ENCODE measurements at places on chromosomes 16 and 17. TPM values are rescaled to one million over a fixed set of nuclear protein-coding genes. Genes with fewer than 3 reads are reported as not detected.
A peak's percentile ranks its signal among the peaks of the same experiment; 100 is the strongest.

DNA sequence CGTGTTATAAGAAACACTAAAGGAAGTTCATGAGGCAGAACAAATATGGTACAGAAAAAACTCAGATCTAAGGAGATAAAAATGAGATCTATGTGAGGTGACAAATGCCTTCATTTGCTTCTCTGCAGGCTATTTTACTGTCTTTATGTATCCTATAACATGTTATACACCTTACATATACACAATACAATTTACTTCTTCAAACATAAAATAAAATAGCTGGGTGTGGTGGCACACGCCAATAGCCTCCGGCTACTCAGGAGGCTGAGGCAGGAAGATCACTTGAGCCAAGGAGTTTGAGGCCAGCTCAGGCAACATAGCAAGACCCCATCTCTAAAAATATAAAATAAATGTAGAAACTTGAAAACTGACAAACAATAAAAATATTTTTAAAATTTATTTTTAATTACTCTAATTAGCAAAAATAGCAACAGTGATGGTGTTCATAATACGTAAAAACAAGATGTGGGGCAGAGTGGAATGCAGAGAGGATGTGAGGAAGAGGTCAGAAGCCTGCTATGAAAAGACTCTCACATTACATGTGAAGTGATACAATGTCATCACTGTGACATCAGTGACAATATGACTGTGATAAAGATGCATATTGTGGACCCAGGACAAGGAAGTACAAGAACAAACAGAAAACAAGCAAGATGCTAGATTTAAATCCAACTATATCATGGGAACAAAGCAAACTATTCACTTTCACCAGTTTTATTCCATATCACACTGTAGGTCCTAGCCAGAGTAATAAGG is 31.0 kb downstream of the VPS53 start:
- no peak for DNase-seq

- peak; percentile 15 for DNase-seq
Observed at GRCh38 chr16:54210452-54211125, 76.0 kb downstream of the IRX3 start.

Gene SP6
- 0.08 TPM for total RNA-seq

Gene GRAP
- total RNA-seq, result 2.9 TPM

DNA sequence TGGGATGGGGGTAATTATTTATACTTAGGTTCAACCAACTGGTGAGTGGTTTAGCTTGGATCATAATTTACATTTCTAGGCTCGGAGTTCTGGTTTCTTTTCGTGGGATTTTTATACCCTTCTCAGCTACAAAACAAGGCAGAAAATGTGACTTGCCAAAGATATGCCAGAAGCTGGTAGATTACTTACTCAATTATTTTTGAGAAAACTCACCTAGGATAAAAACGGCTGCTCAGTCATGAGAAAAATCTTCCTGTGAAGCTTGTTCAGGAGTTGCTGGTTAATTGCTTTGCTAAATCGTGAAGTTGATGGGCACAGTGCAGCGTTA is 1.1 kb downstream of the NDEL1 start:
- DNase-seq, result no peak

DNA sequence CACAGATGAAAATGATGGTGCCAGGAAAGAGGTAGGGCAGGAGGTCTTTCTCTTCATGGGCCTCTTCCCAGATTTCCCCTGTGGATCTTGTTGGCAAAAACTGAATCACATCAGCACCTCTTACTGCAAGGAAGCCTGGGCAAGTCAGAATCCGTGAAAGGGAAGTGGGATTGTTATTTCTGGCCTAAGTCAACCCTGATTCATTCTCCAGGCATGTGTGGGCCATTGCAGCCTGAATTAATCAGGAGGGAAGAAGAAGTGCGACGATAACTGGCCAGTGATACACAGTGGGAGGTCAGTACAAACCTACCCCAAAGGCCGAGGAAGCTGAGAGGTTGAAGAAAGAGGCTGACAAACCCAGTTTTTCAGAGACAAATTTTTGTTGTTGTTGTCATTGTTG is 17.9 kb upstream of the NSMCE1 start:
- no peak for DNase-seq

Gene ASIC2
- not detected for total RNA-seq

DNA sequence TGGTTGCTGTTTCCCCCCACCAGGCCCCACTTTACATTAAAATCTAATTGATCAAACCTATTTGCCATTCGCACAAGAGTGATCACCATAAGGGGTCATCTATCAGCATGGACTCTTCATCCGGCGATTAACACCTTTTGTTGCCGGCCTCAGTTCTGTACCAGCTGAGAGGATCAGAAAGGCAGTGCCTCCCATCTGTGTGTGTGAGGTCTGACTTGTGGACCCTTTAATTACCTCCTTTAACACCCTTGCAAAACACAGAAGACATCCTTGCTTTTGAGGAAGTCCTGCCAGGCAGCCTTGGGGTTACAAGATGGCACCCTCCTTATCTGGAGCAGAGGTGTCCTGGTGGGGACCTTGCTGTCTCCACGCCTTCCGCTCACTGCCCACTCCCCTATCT is 77.2 kb upstream of the IRX3 start:
- DNase-seq, result peak; percentile 29

Gene SULT1A1
- 23.2 TPM for total RNA-seq

DNA sequence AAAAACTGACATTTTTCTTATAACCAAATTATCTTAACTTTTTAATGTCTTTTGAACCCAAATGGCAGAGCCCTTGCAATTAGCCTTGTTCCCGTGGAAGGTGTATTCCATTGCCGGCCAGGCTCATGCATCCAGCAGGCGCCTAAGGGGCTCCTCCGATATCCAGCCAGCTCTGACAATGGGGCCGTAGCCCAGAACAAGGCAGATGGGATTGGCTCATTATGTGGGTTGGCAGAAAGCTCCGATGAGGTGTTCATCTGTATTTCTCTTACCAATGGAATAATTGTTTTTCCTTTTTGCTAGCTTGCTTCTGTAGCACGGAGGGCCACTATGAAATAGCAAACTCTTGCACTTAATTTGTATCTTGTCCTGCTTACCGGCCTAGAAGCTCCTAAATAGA is 208.2 kb upstream of the CHMP6 start:
- no peak for DNase-seq

Gene CA10
- not detected for total RNA-seq

Data from cardiac septum (tissue), 1 donor.